ENCODE measurements at places on chromosomes 3 and 15.

DNA sequence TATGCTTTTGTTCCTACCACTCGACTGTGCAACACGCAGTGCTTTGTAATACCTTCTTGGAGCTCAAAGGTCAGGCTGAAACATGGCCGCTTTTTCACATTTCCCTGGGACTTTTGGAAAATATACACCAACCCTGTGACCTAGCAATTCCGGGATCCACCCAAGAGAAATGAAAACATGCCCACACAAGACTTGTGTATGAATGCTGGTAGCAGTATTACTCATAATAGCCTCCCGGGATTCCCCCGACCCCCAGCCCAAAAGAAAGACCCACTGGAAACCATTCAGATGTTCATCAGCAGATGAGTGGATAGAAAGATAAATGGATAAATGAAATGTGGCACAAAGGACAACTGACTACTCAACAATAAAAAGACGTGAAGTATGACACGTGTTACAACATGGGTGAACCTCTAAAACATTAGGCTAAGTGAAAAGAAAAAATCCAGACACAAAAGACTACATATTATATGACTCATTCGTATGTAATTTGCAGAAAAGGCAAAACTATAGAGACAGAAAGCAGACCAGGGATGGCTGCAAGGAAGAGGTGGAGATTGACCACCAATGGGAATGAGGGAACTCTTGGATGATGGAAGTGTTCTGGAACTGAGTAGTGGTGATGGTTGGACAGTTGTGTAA is 104.1 kb downstream of the PGPEP1L start:
- DNase-seq, result no peak

GRCh38 chr15:94582368-94582767 is 351.0 kb downstream of the MCTP2 start:
- no peak for DNase-seq

- no peak for DNase-seq
These were observed 242.2 kb upstream of the AZI2 start for GRCh38 chr3:28590860-28591259.

DNA sequence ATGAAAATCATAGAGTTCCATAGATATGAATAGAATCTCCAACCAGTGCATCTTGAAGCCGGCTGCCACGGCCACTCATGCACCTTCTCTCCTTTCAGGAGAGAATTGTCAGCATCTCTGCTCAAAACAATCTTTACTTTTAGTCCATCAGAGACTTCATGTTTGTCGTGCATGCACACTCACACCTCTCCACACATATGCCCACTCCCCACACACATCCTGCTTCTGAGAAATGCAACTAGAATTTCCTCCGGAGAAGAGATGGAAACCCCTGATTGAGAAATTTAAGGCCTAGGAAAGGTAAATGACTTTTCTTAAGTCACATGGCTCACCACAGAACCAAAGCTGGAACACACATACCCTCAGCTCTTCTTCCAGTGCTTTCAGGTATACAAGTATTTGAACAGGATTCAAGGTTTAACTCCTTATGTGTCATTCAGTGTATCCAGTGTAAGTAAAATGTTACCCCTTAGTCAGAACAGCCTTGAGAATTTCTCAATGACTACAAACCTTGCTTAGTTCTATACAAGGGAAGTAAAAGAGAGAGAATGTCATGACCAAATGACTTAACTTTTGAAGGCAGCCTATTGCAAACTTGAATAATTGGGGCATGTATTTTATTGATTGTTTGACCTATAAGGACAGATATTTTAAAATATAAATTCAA is 69.1 kb upstream of the TSEN2 start:
- DNase-seq, result no peak

DNA sequence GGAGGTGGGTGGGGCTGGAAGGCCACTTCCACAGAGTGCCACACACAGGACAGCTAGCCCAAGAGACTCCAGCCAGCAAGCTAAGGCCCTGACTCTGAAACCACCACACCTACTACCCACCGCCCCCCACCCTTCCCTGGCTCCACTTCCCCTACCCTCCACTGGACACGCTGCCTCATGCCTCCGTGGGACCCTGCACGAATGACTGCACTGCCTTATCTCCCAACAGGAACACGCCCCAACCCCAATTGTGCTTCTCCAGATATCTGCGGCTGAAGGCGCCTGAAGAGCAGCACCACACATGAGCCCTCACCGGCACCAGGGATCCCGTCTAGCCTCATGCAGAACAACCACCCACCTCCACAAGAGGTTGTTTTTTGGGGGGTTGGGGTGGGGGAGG is 2.7 kb downstream of the LINGO1 start:
- DNase-seq, result no peak

DNA sequence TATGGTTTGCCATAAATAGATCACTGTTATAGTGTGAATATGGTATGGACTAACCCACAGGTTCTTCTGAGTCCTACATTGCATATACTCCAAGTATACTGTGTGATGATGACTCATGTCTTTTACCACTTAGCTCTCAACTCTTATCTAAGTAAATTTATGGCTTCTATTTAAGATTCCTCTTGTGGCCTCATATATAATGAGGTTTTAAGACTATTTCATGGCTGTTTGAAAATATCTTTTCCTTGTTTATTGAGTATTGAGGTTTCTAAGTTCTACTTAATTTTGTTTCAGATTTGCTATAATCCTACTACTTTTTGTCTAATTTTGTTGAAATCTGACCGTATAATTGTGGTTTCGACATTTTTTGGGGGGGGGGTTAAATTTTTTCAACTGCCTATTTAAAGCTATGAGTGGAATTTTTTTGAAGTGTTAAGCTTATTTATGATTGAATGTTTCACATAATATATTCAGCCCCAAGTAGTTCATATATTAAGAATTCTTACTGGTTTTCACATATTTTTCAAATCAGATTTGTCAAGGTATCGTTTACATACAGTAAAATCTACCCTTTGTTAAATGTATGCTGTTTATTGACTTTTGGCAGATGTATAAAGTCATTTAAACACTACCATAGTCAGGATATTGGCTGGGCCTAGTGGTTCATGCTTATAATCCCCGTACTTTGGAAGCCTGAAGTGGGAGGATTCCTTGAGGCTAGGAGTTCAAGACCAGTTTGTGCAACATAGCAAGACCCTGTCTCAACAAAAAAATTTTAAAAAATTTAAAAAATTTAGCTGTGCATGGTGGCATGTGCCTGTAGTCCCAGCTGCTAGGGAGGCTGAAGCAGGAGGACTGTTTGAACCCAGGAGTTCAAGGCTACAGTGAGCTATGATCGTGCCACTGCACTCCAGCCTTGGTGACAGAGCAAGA is 11.7 kb downstream of the SLC25A36 start:
- DNase-seq, result no peak

GRCh38 chr15:76310475-76311099 is 682 bp downstream of the ETFA start:
- DNase-seq, result no peak

DNA sequence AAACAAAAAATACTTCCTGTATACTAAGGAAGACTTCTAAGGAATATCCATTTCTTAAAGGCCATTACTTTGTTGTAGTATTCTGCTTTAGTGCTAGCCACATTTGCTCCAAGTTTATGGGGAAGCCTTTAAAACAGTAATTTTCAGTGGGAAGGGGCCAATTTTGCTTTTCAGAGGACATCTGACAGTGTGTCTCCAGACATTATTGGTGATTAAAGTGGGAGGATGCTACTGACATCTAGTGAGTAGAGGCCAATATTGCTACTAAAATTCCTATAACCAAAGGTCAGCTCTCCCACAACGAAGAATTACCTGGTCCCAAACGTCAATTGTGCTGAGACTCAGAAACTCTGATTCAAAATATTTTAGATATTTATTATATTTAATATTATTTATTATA is 24.8 kb downstream of the SLC28A2 start:
- no peak for DNase-seq

DNA sequence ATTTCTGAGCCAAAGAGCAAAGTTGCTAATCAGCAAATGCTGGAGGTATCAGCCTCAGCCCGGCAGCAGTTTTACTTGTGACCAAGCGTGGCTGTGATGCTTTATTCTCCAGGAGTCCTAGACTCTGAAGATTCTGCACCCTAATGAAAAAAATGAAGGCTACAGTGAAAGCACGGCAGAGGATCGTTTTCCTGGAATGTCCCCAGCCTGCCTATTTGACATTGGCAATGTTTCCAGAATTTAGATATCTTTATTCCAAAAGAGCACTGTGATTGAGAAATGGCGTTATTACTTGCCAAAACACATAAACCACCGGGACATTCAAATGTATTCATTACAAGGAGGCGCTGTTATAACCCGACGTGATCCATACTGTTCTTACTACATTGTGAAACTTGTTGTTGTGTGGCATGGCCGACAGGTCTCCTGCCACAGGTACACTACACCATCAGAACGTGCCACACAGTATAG is 263.8 kb downstream of the SLCO3A1 start:
- DNase-seq, result no peak

GRCh38 chr3:109702976-109703375 is 365.6 kb upstream of the DPPA4 start:
- DNase-seq, result no peak

DNA sequence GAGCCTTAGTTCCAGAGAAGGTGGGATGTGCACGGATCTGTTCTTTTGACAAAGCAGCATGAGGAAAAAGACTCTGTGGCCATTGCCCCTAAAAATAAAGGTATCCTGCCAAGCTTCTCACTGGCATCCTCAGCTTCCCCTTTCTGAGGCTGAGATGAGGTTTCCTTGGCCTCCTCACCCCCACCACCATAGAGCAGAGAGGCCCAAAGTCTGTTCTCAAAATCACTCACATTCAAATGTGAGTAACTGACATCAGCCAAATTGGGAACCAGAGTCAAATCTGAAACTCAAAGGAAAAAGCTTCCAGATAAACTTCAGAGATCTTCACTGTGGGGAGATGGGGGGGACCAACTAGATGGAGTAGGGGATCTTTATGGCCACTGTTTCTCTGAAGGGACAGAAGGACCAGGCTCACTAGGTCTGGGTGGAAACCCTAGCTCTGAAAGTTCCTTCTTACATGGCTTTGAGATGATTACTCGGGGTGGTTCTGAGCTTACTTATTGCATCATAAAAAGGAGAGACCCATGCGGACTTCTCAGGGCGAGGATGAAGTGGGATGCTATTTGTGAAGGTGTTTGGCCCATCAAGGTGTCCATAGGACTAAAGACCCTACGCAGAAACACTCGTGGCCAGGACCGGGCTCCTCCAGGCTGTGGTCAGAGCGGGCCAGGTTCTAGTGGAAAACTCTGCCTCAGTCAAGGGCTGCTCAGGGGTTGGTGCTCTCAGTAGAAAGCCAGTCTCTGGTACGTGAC is 61.5 kb upstream of the MEF2A start:
- DNase-seq, result no peak

- no peak for DNase-seq
These were observed 76.8 kb downstream of the TNIK start for GRCh38 chr3:171383206-171384018.

DNA sequence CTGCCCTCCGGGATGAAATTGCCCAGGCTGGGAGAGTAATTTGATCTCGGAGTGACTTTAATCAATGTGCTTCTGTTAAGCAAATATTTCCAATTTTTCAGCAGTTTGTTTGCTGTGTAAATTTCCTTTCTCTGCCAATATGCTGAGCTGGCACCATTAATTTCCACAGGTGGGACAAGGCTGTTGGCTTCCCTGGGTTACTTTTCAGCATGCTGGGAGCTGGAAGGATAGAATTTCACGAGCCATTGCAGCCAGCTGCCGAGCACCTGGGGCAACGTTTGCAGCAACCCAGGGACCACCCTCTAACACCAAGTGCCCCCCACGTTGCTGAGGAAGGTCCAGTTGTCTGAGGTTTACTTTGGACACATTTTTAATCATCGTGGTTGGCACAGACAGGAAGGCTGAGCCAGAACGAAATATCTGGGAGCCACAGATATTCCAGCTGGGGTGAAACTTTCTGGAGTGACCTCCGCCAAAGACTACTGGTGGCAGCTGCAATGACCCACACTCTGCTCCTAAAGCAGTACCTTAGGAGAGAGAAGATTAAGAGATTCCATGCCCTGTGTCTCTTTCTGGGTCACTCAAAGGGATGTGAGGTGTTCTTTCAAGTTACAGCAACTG is 293.3 kb upstream of the RGMA start:
- no peak for DNase-seq

- no peak for DNase-seq
These were observed 32.3 kb upstream of the AMOTL2 start for GRCh38 chr3:134406331-134407238.

DNA sequence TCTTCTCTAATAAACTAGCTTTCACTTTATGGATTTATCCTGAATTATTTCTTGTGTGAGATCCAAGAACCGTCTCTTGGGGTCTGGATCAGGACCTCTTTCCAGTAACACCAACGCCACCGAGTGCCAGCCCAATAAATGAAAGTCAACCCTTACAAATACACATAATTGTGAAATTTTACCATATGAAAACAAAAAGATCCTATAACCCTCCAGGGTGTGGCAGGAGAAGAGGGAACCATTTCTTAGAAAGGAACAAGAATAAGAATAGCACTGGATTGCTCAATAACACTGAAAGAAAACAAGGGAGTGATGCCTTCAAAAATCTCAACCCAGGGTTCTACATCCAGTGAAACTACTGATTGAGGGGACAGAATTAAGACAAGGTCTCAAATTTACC is 51.6 kb upstream of the ACKR4 start:
- no peak for DNase-seq

- no peak for DNase-seq
These were observed 34.2 kb downstream of the ATP2B2 start for GRCh38 chr3:10471054-10471688.

DNA sequence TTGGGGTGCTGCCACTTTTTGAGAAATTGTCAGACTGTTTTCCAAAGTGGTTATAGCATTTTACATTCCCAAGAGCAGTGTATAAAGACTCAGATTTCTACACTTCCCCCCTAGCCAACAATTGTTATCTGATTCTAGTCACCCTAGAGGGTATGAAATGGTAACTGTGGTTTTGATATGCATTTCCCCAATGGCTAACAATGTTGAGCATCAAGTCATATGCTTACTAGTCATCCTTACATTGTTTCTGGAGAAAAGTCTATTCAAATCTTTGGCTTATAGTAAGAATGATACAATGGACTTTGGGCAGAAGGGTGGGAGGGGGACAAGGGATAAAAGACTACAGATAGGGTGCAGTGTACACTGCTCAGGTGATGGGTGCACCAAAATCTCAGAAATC is 73.3 kb downstream of the CSNK1G1 start:
- no peak for DNase-seq

DNA sequence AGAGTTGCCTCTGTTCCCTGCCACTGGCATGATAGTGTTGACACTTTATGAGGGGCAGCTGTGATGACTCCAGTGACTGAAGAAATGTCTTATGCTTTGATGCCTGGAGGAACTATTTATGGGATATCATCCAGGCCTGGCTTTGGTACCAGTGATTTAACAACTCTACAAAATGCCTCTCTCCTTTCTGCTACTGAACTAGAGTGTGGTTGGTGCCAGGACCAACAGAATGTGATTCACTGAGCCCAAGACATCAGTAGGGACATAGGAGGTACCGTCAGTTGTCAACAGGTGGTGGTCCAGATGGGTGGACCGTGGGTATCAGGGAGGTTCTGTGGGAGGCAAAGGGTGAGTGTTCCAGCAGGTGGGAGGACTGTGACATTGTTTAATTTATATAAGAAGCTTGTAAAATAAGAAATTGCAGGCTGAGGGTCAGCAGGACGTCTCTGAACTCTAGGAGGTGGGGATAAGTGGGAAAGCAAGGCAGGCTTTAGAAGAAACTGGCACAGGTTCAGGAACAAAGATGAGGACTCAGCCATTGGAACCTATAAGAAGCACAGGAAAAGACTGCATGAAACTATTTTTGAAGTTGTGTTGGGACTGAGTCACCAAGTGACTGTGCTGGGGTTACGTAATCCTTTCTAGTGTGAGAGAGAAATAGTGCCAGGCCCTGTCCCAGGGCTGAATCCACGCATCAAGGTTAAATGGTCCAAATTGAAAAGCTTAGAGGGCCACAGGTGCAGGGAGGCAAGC is 28.5 kb upstream of the SLC7A14 start:
- DNase-seq, result no peak
